Stimulated activated CD8-positive, alpha-beta memory T cell treated with anti-CD3 and anti-CD28 coated beads, Interleukin-15, amount 100 ng/mL, for 4 hours (primary cell): ENCODE measurements at places on chromosomes 12 and 14.

DNA sequence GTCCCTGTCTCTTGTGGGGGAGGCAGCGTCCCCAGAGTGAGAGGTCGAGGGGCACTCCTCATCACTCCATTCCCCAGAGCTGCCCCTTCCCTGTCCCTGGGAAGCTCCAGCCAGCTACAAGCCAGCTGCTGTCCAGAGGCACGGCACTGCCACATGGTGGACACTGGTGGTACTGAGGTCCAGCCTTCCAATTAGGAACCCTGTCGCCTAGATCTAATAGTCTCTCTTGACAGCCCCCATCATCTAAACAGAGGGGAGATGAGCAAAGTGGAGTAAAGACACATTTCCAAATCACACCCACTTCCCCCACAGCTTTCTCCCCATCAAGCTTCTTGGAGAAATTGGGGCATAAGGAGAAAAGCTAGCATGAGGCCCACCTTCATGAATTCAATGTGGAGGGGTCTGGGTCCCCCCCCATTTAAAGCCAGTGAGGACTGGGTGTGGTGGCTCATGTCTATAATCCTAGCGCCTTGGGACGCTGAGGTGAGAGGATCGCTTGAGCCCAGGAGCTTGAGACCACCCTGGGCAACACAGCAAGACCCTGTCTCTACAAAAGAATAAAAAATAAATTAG, 2.1 kb upstream of the INHBE start:
- no peak for DNase-seq

- no peak for DNase-seq
Observed at GRCh38 chr14:22630486-22630885, 13.7 kb downstream of the OR6J1 start.

DNA sequence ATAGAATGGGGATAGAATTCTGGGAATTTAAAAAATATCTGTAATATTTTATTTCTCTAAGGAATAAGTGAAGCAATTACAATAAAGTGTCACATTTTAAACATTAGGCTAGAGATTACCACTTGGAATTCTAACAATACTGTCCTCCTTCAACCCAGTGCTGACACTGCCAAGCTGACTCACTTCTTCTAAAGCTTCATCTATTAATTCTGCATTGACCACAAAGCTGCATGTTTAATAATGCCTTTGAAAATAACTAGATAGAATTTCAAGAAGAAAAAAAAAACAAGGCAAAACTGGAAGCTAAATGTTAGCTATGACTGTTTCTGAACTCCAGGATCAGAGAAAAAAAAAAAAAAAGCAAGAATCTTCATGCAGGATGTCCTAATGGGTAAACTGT, 970.7 kb upstream of the FBXO33 start:
- no peak for DNase-seq

GRCh38 chr12:23361971-23362370, 587.5 kb downstream of the SOX5 start:
- no peak for DNase-seq

- no peak for DNase-seq
Observed at GRCh38 chr14:23103581-23103980, 1.2 kb downstream of the CIROP start.

DNA sequence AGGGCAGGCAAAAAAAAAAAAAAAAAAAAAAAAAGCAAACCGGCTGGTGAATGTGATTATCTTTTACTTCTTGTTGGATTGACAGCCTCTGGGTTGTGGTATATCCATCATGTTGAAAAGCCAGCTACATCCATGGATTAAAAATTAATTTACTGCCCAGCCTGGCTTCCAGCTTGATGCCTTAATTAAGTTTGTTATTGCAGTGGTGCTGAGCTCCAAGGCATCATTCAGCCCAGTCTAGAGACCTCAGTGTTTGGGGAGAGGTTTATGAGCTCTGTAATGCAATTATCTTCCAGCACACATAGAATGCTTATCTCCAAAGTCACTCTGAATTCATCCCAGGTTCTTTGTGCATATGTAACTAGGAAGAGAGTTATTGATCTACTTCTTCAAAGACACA, 114.8 kb downstream of the RIMBP2 start:
- no peak for DNase-seq

DNA sequence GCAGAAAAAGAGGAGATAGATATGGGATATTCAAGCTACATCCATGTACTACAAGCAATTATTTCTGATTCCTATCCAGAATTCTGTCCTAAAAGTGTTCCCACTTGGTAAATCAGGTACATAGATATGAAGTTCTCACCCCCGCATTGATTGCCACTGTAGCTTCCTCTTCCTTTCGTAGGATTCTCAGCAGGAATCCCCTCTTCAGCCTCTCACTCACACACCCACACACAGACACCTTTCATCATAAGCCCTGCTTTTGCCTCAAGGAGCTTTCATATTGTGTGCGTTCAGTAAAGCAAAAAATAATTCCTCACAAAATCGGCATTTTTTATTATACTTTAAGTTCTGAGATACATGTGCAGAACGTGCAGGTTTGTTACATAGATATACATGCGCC, 69.8 kb downstream of the ANO4 start:
- DNase-seq: no peak

DNA sequence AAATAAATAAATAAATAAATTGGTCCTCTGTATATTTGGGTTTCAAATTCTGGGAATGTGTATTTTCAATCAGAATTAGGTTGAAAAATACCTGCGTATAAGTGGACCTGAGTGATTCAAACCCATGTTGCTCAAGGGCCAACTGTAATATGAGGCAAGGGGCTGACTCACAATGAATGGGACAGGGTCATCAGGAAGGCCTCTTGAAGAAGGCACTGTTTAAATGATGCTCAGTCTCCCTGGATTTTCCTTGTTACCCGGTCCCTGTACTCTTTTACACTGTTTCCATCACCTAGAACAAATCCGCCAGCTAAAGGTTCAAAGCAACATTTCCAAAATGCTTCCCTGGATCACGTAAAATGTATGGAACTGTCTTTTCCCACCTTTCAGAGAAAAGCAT, 3.8 kb downstream of the PSMB5 start:
- no peak for DNase-seq

DNA sequence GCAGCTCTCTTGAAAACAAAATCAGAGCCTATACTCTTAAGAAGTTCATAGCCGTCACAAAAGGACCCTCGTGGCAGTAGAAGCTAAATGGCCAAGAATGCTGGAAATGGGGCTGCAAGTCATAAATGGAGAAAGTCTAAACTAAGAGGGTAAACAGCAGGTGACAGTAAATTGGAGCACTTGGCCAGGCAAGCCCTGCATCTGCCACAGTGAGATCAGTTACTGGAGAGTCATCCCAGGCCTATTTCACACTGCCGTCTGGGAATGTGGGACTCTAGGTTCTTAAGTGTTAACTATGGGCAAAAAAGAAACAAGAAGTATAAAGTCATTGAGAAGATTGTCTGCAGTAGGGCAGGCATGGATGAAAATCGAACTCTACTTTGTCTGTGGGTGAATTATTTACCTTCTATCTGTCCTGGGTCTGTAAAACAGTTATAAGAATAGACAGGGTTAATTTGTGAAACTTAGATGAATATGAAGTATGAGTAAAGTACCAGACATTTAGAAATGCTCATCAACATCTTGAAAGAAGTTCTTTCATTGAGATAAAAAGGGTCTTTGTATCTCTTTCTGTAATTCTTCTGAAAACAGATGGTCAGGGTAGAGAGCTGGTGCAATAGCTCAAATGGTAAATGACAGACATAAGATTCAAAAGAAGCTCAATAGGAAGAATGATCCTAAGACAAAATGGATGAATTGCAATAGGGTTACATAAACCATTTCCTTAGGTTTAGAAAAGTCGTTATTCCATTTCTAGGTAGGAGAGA, 792.5 kb downstream of the DIO2 start:
- no peak for DNase-seq

DNA sequence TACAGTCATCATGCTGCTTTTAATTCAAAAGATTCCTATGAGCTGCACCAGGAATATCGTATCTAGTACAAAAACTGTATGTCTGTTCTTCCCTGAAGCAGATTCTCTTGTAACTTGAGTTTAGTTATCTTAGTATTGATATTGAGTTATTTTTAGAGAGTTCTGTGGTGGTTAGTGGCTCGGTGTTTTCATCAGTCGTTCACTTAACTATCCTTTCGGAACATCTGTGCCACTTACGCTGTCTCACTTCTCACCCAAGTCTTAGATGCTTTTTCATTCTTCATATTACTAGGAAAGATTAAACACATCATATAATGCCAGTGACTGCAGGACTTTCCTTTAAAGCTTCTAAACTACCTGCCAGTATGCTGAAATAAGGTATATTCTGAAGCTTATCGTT, 251.0 kb downstream of the FBXL14 start:
- DNase-seq: no peak

- no peak for DNase-seq
Observed at GRCh38 chr14:24542346-24542936, 33.6 kb downstream of the CTSG start.

DNA sequence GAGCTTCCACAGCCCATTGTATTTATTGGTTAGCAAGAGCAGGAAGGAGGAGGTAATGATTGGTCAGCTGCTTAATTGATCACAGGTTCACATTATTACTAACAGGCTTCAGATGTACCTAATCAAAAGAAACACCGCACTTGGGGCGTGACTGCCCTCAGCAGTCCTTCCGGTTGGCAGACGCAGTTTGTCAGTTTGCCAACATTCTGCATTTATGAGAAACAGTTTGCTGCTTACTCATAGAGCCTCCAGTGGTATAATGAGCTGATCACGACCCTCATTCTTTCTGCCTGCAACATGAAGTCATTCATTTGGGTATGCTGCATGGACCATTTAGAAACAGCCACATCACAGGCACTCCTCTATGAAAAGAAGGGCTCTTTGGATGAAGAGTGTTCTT, 42.5 kb upstream of the PPM1H start:
- DNase-seq: no peak

GRCh38 chr12:45973526-45973925, 16.8 kb downstream of the SCAF11 start:
- no peak for DNase-seq

GRCh38 chr12:74043343-74043742, 494.3 kb upstream of the ATXN7L3B start:
- no peak for DNase-seq

DNA sequence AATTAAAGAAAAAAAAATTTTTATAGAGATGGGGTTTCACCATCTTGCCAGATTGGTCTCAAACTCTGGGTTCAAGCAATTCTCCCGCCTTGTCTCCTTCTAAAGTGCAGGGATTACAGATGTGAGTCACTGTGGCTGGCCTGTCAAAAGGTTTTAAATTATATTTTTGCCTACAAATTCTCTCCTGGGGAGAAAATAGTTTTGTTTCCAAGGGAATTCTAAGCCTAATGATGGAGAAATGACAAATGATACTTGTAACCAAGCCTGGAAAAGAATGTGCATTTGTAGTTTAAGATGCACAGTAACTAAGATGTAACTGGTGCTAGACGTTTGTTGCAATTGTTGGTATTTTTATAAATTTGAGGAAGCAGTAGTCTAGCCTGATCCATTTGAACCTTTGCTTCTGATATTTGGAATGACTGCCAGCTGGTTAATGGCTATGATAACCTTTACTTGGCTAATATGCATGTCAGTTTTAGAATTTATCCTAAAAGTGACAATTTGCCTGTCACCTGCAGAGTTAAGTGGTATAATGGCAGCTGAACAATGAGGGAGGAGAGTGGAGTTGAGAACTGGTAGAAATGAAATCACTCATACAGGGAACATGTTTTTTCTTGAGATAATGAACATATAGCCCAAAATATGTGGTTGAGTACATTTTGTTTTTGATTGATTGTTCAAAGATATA, 148.0 kb downstream of the FUT8 start:
- DNase-seq: no peak

DNA sequence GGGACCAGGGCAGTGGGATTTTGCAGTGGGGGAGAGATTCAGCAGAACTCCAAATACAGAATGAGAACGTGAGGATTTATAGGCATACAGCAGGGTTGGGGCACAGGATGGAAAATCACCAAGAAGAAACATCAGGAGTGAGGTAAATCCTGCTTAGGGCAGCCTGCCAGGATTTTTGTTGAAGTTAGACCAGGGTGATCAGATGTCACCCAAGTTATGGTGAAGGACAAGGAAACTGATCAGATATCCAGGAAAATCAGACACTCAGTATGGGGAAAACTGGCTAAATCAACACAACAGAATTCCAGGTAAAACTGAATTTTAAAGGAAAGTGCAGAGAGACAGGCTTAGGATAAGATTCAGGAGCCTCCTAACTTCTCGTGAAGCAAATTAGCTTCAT, 682.4 kb downstream of the TMEM121 start:
- no peak for DNase-seq
